ENCODE measurements at places on chromosomes 11 and 22.

DNA sequence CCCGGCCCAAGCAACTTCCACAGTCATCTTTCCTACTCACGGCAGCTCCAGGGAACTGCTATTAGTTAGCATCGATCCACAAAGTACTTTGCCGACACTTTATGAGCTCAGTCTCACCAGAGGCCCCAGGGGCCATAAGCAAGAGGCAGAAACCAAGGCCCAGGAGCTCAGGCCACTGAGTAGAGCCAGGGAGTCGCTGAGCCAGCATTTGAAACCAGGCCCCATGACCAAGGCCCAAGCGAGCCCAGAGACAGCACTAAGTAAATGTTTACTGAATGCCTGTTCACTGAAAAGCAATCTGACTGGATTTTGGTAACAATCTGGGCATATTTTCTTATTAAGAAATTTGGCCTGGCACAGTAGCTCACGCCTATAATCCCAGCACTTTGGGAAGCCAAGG, 43.3 kb downstream of the ARRB1 start:
- DNase-seq = no peak

DNA sequence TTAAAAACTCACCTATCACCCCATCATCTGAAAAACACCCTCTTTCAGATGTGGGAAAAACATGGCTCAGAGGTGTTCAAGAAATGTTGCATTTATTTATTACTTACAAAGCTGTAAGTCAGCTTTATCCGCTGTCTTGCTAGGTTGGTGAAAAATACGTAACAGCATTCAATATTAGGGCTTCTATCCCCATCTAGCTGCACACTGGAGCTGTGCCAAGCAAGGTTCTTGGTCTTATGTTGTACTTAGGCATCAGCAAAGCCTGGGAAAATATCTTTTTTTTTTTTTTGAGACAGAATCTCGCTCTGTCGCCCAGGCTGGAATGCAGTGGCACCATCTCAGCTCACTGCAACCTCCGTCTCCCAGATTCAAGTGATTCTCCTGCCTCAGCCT, 7.5 kb downstream of the SERPING1 start:
- no peak for DNase-seq

- DNase-seq = no peak
Measured at GRCh38 chr11:85776951-85777602, 33.9 kb downstream of the SYTL2 start.

GRCh38 chr22:44328326-44328725, 15.6 kb upstream of the SHISAL1 start:
- DNase-seq = no peak

GRCh38 chr11:83438438-83438837, 152.3 kb upstream of the CCDC90B start:
- DNase-seq = no peak
